ENCODE measurements at places on chromosomes 7 and 10.

DNA sequence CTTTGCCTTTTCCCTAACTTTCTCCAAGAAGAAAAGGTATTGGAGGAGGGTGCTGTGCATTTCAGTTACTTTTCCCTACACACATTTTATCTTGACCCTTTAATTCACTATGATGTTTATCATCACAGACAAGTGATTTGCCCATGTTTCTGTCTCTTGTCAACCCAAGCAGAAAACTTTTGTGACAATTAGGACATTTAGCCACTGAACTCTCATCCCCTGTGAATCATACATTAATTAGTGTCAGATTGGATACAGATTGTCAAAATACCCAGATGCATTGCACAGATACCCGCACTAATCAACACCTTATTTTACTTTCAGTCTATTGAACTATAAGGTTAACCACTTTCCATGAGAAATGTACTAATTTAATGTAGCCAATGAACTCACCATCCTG, 912.9 kb downstream of the SORCS1 start:
- DNase-seq: no peak

- no peak for DNase-seq
These were observed 102.0 kb upstream of the STEAP1B start for GRCh38 chr7:22601812-22602565.

- DNase-seq: no peak
These were observed 21.1 kb downstream of the SP4 start for GRCh38 chr7:21448974-21449373.

GRCh38 chr7:20241911-20242261, 24.7 kb upstream of the MACC1 start:
- no peak for DNase-seq

DNA sequence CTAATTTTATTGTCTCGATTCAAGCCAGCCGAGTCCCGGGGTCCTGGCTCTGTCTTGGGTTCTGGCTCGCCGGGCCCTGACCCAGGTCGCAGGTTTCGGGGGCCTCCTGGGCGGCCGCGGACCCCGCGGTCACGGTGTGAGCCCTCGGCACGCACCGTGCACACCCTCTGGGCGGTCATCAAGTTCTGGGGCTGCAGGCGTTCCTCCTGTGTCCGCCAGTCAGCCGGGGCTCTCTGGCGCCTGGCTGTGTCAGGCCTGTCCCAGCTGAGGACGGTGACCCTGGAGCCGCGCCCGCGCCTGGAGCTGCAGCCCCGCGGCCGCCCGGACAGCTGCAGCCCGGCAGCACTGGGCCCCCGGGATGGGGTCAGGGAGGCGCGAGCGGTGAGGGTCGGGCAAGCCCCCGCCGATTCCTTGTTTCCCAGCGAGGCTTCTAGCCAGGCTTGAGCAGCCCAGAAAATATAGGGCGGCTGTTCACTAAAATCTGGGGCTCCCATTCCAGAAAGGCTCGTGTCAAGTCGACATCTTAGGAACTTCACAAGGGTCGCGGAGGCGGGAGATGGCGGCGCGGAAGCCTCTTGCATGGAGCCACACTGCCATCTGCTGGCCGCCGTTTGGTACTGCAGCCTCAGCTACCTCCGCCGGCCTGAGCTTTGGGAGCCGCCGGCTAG, 4.2 kb upstream of the HOXA7 start:
- peak; percentile 58 for DNase-seq

DNA sequence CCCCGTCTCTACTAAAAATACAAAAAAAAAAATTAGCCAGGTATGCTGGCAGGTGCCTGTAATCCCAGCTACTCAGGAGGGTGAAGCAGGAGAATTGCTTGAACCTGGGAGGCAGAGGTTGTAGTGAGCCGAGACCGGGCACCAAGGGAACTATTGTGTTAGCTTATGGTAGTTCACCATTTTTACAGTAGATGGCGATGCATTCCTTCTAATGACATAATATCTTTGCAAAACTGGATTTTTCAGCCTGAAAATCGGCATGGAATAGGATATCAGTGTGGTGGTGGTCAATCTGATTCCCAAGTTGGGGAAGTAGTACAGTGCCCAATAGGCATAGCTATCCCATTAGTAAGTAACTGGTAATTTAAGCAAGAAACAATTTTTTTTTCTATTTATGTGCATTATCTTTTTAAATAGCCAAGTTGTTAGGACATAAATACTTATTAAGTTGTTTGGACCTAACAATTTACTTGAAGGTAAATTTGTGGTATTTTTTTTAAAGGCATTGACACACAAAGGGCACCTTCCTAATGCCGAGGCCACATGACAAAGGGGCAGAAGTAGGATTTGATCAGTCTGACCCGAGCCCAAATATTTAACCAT, 17.6 kb upstream of the IMPDH1 start:
- DNase-seq: no peak

All from T-helper 22 cell (primary cell).